ENCODE measurements at places on chromosomes 5 and 9.

GRCh38 chr9:137302449-137303150 is 529 bp upstream of the NRARP start:
- DNase-seq, result no peak

DNA sequence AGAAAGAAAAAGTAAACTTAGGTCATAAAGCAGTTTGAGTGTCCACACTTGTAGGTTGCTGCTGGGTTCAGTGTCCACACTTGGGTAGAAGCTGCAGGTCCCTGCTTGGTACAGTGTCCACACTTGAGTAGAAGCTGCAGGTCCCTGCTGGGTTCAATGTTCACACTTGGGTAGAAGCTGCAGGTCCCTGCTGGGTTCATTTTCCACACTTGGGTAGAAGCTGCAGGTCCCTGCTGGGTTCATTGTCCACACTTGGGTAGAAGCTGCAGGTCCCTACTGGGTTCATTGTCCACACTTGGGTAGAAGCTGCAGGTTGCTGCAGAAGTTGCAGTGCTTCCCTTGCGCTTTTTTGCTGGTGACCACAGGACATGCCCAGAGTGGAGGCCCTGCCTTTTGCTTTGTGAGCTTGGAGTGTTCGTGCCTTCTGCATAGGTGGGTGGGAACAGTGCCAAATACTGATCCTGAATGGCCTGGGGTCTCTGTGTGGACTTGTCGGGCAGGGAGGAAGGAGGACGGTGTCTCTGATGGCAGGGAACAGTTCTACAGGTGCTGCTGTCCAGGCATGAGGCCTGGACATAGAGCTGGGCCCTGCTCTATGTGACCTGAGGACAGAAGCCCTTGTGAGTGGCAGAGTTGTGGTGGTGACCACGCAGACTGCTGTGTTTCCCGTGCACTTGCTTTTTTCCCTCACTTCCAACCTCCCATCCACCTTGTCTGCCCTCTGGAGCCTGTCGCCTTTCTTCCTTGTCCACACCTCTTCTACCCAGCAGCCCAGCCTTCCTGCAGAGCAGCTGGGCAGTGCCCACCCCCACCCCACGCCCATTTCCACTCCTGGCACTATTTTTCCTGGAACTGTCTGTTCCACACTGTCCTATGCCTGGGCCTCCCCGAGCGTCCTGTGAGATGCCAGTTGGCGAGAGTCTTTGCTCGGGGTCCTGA is 120.8 kb downstream of the EHMT1 start:
- DNase-seq, result no peak

GRCh38 chr9:84293001-84293798 is 47.4 kb downstream of the SLC28A3 start:
- peak; percentile 12 for DNase-seq

GRCh38 chr9:131178926-131179325 is 53.5 kb downstream of the NUP214 start:
- DNase-seq, result no peak

DNA sequence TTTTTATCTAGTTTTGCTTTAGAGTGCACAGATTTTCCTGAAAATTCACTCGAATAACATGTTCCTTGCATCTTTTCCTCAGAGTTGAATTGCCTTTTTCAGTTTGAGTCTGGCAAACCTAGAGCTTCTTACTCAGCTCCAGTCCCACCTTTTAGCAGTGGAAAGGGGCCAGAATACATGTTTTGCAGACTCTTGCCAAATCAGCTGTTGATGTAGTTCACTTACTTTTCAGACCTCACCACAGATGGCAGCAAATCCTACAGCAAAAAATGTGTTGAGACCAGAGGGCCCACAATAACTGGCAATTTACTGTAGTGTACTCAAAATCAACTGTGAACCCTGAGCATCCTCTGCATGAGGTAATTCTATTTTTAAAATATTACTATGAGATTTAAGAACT is 545.2 kb upstream of the ACO1 start:
- no peak for DNase-seq

DNA sequence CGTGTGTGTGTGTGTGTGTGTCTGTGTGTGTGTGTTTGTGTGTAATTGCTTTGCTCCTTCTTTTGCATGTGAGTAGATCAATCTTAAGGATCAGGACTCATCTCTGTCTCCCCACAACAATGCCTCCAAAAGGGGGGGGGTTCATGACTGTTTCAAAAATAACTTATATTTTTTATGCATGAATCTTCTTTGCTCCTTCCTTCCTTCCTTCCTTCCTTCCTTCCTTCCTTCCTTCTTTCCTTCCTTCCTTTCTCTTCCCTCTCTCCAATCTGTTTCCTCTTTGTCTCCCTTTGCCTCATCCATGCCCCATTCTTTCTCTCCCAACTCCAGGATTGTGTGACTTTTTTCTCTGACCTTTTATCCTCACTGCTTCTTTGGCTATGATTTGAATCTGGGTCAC is 126.4 kb upstream of the OSMR start:
- DNase-seq, result no peak

DNA sequence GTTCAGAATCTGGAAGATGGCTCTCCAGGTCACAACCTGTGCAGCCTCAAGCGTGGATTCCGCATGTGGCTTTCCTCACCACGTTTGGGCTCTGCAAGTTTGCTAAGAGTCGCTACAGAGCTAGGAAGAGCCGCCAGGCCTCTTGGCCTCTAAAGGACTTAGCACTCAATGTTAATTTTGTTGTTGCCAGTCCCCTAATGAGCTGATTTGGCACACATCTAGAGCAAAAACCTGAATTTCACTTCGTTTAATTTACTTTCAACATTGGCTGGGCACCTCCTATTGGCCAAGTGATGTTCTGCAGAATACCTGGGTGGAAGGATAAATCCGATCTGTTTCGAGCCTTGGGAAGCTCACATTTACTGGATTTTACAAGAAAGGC is 65.8 kb upstream of the UNC5A start:
- no peak for DNase-seq

Measured in CD4-positive, alpha-beta T cell treated with Interleukin-6 at 100 ng/mL for 8 hours (primary cell).